MCF 10A (cell line): ENCODE measurements at places on chromosomes 7 and 10. TPM values are rescaled to one million over a fixed set of nuclear protein-coding genes. Genes with fewer than 3 reads are reported as not detected.

Gene CC2D2B
- total RNA-seq = not detected in 2 replicates

Gene FBXO24
- total RNA-seq = 0.37 and 1.1 TPM in 2 replicates

Gene PAPSS2
- total RNA-seq = 1.0 and 1.4 TPM in 2 replicates

Gene MAP3K8
- 1.5 and 2.2 TPM in 2 replicates for total RNA-seq

Gene CPXM2
- total RNA-seq = not detected in 2 replicates

Gene PVRIG
- total RNA-seq = 0.74 TPM in 1 of 2 replicates, not detected in the other

Gene HELLS
- 12.1 and 31.4 TPM in 2 replicates for total RNA-seq

Gene CAMK2B
- total RNA-seq = 0.54 and 1.8 TPM in 2 replicates

Gene DRGX
- not detected in 2 replicates for total RNA-seq

Gene UNCX
- not detected in 2 replicates for total RNA-seq

Gene ENO4
- 0.15 TPM in 1 of 2 replicates, not detected in the other for total RNA-seq

Gene TUBB8
- total RNA-seq = not detected in 2 replicates

Gene SRRM3
- total RNA-seq = 0.70 and 0.71 TPM in 2 replicates

Gene NKX2-3
- total RNA-seq = not detected in 2 replicates

Gene LIPJ
- total RNA-seq = not detected in 2 replicates

Gene SPDYE5
- 0.12 and 0.16 TPM in 2 replicates for total RNA-seq

Gene CDCA7L
- total RNA-seq = 21.7 and 43.6 TPM in 2 replicates

Gene TMEM176B
- 0.42 TPM in 1 of 2 replicates, not detected in the other for total RNA-seq

Gene UBTD1
- total RNA-seq = 7.2 and 7.8 TPM in 2 replicates

Gene ABCB4
- total RNA-seq = not detected in 2 replicates

Gene PARP12
- 35.0 and 41.4 TPM in 2 replicates for total RNA-seq

Gene VWC2
- total RNA-seq = not detected in 2 replicates

Gene CDC14C
- not detected in 2 replicates for total RNA-seq

Gene ECHDC3
- 21.7 and 25.5 TPM in 2 replicates for total RNA-seq

Gene ACTR3C
- 3.5 and 3.6 TPM in 2 replicates for total RNA-seq

Gene IL15RA
- 6.0 and 7.9 TPM in 2 replicates for total RNA-seq

Gene KLF14
- total RNA-seq = not detected in 2 replicates

Gene LIPM
- total RNA-seq = not detected in 2 replicates

Gene GPR15LG
- total RNA-seq = not detected in 2 replicates

Gene CYP2C9
- not detected in 2 replicates for total RNA-seq

Gene C10orf143
- 2.9 and 4.9 TPM in 2 replicates for total RNA-seq

Gene HDAC9
- 11.3 and 26.0 TPM in 2 replicates for total RNA-seq

Gene UBE2H
- total RNA-seq = 128 and 130 TPM in 2 replicates

Gene KIF20B
- 30.3 and 33.7 TPM in 2 replicates for total RNA-seq

Gene PLA2G12B
- not detected in 2 replicates for total RNA-seq

Gene KCND2
- not detected in 2 replicates for total RNA-seq

Gene OR9A2
- total RNA-seq = not detected in 2 replicates

Gene RFC2
- total RNA-seq = 16.3 and 35.0 TPM in 2 replicates

Gene ACADSB
- total RNA-seq = 11.9 and 15.7 TPM in 2 replicates

Gene FAM25G
- total RNA-seq = not detected in 2 replicates

Gene GRID1
- total RNA-seq = not detected in 2 replicates
